NCI-H1417 treated with DMSO at 0.1 percent for 48 hours (cell line): ENCODE measurements at places on chromosomes 1 and 21.

GRCh38 chr1:115313182-115313581 lies 24.9 kb downstream of the NGF start:
- no peak for DNase-seq

DNA sequence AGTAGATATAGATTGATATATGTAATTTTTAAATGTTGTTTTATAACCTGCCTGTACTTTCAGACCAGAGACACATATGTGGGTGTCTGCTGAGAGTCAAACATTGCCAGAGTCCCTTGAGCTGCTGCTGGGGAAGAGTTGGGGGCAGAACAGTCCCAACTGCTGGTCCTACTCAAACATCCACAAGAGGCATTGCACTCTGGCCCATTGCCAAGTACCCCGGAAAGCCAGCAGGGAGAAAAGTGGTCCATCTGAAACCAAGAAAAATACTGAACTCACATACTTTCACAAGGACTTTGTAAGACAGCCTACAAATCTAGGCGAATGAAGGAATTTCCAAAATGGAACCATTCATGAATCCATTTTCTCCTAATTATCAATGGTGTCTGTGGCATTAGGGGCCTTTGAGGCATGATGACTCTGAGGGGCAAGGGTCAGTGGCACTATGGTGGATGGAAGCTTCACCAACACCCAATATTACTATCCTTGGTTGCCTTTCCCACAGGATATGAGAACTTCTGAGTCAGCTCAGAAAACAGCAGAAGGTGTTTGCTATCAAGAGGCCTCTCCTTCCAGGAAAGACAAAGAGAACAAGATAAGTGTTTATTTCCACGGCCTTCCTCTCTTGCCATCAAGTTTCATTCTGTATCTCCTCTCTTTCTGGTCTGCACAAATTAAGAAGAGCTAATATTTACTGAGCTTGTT lies 7.3 kb upstream of the TBX15 start:
- DNase-seq, result no peak

DNA sequence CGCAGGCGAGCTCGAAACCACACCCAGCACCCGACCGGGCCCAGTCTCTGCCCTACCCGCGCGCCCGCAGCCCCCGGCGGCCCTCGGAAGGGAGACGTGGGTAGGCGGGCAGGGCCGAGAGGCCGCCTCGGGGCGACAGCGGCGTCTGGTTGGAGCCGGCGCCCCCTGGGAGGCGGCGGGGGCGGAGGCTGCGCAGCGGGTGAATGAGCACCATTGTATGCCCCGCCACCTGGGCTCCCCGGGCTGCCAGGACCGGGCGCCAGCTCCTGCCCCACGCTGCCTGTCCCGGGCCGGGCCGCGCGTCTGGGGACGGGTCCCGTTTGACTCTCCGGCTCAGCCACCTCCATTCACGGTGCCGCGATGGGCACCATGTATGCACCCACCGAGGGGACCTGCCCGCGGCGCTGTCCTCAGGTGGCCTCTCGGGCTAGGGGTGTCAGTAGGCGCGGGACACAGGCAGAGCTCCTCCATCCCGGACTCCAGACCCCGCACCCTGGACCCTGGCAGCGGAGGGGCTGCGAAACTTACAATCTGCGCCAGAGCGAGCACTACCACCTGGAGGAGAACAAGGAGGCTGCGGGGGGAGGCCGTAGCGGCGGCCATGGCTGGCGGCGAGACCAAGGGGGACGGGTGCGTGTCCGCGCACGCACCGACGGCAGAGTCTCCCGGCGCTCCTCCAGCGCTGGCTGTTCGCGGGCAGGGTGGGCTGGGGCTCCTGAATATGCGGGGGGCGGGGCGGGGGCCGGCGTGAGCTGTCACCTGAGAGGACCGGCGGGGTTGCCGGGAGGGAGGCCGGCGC lies at the start of gene COL9A2:
Gene COL9A2, minus strand, starts transcription at position 692 of the 799 bp plus-strand sequence. Its CDS starts 89 bp downstream, at position 603.
- no peak for DNase-seq

DNA sequence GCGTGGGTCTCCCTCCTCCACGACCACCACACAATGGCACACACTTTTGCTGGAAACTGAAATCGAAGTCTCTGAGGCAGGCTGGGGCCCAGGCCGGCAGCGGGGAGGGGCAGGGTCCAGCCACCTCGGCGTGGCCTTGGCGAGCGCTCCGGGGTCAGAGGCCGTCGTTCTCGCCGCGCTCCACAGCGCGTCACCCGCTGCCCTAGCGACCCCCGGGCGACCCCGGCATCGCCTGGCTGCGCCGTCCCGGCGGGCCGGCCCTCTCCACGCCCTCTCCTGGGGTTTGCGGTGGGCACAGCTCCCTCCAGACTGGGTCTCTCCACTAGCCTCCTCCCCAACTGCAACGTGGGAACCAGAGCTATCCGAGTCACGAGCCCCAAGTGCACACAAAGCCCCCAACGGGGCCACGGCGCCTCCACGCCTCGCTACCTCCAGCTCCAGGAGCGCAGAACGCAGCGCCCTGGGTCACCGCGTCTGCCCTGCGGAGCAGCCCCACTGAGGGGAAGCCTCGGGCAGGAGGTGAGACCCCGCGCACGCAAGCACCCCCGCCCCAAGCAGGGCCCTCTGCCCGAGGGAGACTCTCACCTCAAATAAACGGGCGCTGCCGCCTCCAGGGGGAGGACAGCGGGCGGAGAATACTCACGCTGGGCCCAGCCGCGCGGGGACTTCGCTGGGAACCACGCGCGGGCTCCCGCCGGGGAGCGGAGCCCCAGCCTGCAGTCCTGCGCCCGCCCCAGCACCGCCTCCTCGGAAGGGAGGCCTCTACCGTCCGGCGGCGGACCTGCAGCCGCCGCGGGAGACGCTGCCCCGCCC lies 134.0 kb upstream of the BARHL2 start:
- no peak for DNase-seq

GRCh38 chr1:174836543-174836942 lies 163.2 kb upstream of the CACYBP start:
- DNase-seq, result no peak

DNA sequence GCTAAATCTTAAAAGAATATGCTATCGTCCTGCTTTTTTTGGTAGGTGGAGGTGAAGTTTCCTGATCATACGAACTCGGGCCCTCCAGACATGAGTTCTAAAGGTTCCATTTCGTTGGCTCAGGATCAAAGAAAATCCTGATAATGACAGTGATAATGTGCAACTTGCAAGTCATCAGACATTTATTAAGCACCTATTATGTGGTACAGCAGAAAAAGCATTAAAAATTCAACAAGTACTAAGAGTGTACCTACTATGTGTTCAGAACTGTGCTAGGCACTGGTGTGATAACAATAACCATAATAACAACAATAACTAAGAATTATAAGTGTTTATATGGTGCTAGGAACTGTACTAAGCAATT lies 3.9 kb upstream of the IER5 start:
- no peak for DNase-seq

DNA sequence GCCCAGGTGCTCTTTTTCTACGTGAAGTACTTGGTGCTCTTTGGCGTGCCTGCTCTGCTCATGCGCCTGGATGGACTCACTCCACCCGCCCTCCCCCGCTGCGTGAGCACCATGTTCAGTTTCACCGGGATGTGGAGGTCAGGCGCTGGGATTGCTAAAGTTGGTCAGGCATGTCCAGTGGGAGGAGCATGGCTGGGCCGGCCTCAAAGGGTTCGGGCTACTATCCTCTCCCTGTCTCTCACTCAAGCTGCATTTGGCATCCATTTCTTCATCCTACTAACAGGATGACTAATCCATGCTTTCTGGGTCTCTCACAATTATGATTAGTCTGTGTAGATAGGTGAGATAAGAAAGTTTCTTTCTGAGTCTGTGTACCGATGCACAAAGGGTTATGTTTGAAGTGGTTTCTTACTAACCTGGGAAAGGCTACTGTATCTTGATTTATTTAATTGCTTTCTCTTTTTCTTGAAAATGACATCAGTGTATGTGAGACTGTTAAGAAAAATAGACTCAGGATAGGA lies 135.9 kb downstream of the HHAT start:
- no peak for DNase-seq

DNA sequence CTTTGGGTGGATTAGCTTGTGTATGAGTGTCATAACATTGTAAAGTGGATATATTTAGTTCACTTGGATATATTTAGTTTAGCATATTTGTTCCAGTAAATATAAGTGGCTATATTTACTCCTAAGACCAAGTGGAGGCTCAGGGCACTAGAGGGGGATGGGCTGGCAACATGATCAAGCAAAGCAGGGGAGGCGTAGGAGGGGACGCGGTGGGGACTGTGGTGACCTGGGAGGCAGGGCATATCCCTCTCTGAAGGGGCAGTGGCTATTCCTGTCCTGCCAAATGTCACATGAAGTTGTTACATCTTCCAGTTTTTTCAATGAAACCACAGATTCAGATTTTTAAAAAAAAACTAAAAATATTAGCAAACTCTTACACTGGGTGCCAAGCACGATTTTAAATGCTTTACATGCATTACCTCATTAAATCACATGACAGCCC lies 51.9 kb upstream of the EDN2 start:
- DNase-seq, result no peak

GRCh38 chr1:197096137-197096536 lies 29.1 kb upstream of the F13B start:
- DNase-seq, result no peak

- DNase-seq, result no peak
Measured at GRCh38 chr1:70220517-70221237, 503 bp upstream of the SRSF11 start.

DNA sequence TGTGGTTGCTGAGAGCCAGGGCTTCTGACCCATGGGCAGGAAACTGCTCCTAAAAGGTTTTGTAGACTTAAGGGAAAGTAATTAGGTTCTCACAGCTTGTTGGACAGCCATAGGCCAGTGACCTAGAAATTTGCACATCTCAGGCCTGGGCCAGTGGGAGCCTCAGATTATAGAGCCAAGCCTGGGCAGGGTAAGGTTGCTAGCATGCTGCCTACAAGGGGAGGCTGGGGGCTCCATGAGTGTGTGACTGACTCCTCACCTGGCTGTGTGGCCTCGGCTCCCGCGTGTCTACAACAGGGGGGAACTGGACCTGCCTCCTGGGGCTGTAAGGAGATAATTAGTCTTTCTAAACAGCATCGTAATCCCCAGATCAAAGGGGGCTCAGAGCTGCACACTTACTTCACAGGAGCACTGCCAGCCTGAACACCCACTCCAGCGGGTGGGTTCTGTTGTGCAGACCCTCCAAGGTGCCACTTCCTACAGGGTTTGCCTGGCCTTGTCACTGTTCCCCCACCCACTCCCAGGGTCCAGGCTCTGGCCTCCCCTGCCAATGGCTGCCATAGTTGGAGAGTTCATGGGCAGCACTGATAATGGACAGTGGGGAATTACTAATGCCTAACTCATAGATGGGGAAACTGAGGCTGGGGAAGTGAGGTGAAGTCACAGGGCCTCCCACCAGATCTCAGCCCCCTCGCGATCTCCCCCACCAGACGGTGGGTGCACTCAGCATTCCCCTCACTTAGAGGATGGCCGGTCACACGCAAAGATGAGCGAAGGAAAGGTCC lies 230.4 kb upstream of the TMEM51 start:
- DNase-seq, result no peak

- DNase-seq, result no peak
Measured at GRCh38 chr1:185500001-185500626, 183.1 kb upstream of the IVNS1ABP start.
